ENCODE measurements at places on chromosomes 7 and 10. TPM values are rescaled to one million over a fixed set of nuclear protein-coding genes. Genes with fewer than 3 reads are reported as not detected.

- peak; percentile 47 for DNase-seq
These were observed at the start of gene TBX20 for GRCh38 chr7:35253710-35254495. TSS of gene TBX20 (minus strand) at chr7:35254100. CDS start at chr7:35253620, 480 bp downstream.

OPN4 gene
- total RNA-seq = 0.02 TPM

FFAR4 gene
- not detected for total RNA-seq

SNX10 gene
- total RNA-seq = 38.2 TPM
